A172 (cell line): ENCODE measurements at places on chromosomes 16 and 17.

DNA sequence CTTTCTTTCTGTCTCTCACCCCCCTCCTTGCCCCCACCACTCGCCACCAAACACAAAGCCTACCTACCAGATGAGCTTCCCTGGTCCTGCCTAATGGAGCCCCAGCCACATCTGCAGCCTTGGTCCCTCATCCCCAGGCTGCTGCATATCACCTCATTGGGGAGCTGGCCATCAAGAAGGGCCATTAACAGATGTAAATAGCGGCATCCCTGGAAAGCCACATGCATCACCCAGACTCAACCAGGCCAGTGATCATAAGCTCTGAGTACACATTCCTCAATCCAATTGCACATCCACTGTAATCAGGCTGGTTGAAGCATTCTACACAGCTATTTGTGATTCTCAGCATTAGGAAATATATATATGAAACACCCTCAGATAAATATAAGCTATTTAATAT, 211.7 kb upstream of the C17orf78 start:
- DNase-seq: no peak

GRCh38 chr16:87002717-87003413, 314.3 kb downstream of the C16orf95 start:
- DNase-seq: no peak

DNA sequence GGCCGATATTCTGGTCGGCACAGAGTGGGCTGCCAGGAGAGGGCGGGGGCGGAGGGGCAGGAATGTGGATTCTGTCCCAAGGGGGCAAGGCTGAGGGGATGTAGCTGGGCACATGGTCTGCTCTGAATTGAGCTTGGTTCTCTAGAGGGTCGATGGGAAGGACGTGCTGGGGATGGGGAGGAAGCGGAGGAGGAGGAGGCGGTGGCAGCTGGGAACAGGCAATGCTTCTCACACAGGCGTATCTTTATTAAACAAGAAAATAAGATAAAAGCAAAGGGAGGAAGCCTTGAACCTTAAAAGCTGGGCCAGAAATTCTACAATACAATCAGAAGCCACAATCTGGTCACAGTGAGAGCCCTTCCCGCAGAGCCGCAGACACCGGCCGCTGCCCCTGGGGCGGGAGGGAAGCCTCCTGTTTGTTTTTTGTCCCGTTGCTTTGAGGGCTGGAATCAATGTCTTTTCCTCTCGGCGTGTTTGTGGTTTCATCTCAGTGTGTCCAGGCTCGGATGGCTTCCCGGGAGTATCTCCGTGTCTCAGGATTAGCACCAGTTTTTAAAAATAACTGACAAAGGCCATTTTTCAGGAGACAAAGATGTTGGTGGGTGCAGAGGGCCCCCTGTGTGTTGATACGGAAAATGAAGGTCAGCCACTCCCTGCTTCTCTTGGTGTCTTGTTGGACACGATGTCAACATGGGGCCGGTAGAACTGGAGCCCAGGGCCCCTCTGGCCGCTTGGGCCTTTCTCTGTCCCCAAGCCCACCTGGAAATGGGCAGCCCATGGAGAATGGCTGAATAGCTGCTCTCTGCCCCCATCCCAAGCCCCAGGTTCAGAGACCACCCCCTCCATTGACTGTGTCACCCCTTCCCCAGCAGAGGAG, 12.3 kb upstream of the SLC7A5 start:
- no peak for DNase-seq

DNA sequence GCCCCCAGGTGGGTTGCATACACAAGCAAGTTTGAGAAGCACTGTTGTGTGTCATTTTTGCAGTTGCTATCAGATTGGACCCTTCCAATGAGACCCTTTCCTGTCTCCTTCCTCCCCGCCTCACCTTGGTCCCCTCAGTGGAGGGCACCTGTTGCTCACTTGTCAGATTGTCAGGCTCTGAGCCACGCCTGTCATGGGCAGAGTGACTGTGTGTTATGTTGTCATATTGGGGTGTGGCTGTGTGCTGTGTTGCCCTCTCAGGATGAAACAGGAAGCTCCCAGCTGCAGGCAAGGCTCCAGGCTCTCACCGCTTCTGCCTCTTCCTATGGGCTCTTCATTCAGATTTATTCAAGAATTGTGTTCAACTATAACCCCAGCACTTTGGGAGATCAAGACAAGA, 302.9 kb downstream of the CPPED1 start:
- DNase-seq: no peak

GRCh38 chr16:27684047-27684446, 134.1 kb downstream of the KATNIP start:
- no peak for DNase-seq

DNA sequence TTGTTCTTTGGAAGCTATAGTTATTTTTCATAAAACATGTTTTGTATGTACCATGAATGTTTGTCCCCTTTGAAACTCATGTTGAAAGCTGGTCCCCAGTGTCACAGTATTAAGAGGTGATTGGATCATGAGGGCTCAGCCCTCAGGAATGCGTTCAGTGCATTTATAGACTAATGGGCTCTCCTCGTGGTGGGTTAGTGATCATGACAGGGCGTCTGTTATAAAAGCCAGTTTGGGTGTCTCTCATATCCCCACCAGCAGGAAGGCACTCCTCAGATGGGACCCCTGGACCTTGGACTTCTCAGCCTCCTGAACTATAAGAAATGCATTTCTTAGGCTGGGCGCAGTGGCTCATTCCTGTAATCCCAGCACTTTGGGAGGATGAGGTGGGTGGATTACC, 10.4 kb downstream of the BANP start:
- DNase-seq: no peak

DNA sequence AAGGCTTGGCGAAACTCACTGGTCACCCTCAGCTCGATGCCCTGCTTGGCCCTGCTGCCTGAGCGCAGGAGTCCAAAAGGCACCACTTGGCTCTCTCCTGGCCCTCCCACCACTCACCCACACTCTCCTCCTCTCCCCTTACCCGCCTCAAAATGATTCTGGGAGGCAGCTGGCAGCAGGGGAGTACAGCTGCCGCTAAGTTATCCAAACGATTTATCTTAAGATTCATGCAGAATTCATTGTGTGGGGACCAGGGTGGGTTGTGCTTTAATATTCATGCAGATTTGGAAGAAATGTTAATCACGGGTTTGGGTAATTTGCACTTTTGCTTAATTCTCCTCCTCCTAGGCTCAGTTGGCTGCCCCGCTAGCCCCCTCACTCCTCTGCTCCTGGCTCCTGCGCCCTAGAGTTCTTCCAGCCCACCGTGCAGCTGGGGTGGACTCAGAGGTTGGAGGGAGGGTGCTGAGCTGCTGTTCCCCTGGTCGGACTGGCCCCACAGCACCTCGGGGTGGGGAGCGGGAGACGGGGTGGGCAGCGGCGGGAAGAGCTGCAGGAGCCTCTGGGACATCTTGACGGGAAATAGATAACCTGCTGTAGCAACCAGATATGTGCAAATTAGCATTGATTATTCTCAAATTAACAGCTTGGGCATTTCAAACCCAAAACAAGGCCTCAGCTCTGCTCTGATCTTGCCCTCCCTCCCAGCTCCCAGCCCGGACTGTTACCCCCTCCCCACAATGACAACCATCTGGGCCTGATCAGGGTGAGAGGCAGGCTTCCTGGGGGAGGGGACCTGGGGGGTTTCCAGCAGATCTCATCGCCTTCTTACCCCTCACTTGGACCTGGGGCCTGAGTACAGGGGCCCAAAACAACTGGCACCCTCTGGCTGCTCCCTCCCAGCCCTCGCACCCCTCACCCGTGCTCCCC, 122.6 kb upstream of the RPL38 start:
- DNase-seq: no peak

- DNase-seq: no peak
Observed at GRCh38 chr17:37310940-37311339, 64.8 kb upstream of the C17orf78 start.

- DNase-seq: peak; percentile 46
Observed at GRCh38 chr16:48117217-48118105, 38.3 kb downstream of the ABCC12 start.

GRCh38 chr17:80822700-80823410, 168.8 kb upstream of the CHMP6 start:
- no peak for DNase-seq

DNA sequence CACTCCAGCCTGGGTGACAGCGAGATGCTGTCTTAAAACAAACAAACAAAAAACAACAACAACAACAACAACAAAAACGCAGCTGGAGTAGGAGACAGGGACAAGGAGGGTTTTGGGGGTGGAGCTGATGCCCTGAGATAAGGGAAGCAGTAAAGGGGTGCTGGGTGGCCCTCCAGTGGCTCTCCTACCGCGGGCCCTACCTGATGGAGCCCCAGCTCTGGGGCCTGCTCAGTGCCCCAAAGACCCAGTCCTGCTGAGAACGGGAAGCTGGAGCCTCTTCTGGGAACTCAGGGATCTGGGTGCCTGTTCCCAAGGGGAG, 21.3 kb upstream of the NAGS start:
- no peak for DNase-seq
